Right cardiac atrium (tissue), 5 donors: ENCODE measurements at places on chromosomes 1 and 21. TPM values are rescaled to one million over a fixed set of nuclear protein-coding genes. Genes with fewer than 3 reads are reported as not detected.

DNA sequence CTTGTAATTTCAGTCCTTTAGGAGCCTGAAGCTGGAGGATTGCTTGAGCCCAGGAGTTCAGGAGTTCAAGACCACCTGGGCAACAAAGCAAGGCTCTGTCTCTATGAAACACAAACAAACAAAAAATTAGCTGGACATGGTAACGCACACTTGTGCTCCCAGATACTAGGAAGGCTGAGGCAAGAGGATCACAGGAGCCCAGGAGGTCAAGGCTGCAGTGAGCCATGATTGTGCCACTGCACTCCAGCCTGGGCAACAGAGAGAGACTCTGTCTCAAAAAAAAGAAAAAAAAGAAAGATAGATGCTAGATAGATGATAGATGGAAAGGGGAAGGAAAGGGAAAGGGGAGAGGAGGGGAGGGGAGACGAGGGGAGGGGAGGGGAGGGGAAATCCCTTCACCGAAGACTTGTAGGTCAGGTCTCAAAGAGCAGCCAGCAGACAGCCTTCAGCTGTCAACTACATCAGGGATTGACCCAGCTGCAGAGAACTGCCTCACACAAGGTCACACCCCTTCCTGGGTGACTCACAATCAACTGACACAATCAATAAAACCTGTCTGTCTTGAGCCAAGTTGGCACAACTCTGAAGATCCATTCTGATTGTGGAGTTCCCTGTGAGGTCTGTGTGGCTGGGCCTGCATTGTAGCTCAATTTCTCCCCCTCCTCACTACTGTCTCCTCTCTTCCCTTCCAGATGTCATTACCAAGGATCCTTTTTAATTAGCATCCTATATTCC lies 200.6 kb downstream of the RGS7 start:
- DNase-seq, result no peak

DNA sequence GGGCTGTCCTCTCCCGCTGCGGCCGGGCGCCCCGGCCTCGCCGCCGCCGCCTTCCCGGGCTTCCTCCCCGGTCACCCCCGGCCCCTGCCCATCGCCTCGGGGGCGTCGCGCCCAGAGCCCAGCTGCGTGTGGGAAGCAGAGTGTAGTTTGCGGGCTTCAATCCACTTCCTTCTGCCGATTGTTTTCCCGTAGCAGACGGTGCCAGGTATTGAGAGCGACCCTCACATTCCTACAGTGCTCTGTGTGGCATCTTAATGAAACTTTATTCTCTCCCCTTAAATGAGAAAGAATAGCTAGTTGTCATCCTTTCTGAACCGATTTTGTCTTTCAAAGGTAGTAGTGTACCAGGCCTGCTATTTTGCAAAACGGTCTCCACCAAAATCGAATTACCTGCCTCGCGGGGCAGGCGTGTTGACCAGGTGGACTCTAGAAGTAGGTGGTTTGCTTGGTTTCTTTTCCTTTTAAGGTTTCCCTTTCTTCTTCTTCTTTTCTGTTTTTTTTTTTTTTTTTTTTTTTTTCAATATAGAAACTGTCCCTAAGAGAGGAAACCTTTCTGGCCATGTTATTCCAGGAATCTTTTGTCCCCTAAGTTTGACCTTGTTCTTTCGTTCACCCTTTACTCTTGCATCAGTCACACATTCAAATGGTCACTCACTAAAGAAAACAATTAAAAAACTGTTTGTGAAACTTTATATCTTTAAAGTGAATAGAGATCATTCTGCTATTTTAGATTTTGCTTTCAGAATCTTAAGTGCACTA lies 881 bp downstream of the USP25 start:
- DNase-seq, result no peak

GRCh38 chr1:187481581-187482148 lies 652.9 kb downstream of the PLA2G4A start:
- no peak for DNase-seq

DNA sequence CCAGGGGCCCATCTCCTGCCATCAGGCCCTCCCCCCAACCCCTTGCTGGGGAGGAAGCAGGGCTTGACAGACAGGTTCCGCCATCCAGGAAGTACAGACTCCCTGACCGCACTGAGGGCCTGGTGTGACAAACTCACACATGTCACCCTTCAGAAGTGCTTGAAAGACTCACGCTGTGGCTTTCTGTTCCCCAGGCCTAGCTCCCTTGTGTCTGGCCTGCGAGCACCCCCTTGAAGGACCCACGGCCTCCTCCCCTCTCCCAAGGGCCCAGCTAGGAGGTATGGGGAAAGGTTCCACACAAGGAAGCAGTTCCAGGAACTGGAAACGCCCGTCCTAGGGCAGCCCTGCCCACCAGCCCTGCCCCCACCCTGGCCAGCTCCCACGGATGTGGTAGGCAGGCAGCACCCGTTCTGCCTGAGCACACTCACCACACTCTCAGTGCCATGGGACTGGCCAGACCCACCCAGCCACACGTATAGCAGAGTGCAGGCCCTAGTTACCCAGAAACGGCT lies 26.7 kb downstream of the SLC2A1 start:
- DNase-seq, result peak; percentile 83

- DNase-seq, result no peak
Measured at GRCh38 chr21:33578959-33579542, 9.4 kb downstream of the DONSON start.

- peak; percentile 59 for DNase-seq
Measured at GRCh38 chr1:226411619-226412018, 3.7 kb upstream of the PARP1 start.

Gene AMY1B
- not detected for total RNA-seq

DNA sequence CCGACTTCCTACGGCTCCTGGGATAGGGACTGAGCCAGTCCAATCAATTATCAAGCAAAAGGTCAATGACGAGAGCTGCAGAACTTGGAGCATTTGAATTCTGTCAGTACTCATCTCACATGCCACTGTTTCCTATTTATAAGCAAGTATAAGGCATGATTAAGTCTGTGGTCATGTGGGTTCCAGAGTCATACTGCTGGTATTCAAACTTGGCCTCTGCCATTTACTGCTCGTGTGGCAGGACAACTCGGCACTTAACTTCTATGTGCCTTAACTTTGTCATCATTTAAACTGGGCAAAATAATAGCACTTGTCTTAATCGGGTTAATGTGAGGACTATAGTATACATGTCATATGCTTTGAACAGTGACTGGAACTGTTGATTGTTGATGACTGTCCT lies 44.9 kb upstream of the TNFSF18 start:
- DNase-seq, result no peak

DNA sequence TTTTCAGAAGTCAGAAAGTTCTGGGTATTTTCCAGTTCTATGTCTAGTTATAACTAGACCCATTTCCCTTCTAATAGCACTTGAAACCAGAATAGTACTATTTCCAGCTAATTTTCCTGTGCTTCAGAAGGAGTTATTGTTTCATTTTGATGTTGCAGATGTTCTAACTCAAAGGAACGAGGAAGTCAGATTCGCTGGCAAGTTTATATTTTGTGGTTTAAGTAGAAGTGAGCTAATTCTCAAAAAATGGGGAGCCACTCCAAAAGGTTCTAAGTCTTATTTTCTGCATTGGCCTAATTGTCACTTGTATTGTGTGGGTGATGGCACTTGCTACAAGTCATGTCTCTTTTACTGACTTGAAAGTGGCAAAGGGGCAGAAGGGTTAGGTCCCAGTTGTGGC lies 18.1 kb downstream of the CCDC185 start:
- DNase-seq, result no peak

DNA sequence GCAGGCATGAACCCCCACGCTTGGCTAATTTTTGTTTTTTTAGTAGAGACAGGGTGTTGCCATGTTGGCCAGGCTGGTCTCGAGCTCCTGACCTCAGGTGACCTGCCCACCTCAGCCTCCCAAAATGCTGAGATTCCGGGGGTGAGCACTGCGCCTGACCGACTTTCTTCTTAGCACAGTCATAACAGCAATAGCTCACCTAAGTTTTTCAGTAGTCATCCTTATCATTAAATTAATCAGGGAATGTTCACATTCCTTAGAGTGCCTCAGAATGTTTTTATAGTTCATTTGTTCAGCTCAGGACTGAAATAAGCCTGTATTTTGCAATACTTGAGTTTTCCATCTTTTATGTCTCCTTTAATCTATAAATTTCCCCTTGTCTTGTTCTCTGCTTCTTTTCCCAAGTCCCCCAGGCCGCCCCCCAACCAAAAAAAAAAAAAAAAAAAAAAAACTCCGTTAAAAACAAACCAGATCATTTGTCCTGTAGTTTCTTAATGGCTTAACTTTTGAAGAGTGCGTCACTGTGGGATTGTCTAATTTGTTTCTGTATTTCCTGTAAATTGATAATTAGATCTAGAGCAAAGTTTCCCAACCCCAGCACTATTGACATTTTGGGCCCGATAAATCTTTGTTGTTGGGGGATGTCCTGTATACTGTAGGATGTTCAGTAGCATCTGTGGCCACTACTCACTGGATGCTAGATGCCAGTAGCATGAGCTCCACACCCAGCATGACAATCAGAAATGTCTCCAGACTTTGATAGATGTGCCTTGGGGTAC lies 120.7 kb downstream of the ITSN1 start:
- no peak for DNase-seq

Gene PAQR6
- total RNA-seq, result 0.68 TPM

GRCh38 chr1:207088701-207089626 lies at the start of gene C4BPB:
Gene C4BPB (plus strand): TSS chr1:207088860. CDS start chr1:207089532, 672 bp downstream.
- no peak for DNase-seq

Gene TMPRSS15
- not detected for total RNA-seq
